ENCODE measurements at places on chromosomes 12 and 14. TPM values are rescaled to one million over a fixed set of nuclear protein-coding genes. Genes with fewer than 3 reads are reported as not detected.

- H3K4me1 ChIP-seq, result peaks cover 67% of the 10 kb centered on the region
- peak overlapping the region; percentile 72 for H3K4me3 ChIP-seq
- H3K27ac ChIP-seq, result peak overlapping the region; percentile 87
- H3K27me3 ChIP-seq, result no peaks in the 10 kb centered on the region
- H3K36me3 ChIP-seq, result peaks cover 41% of the 10 kb centered on the region
Observed at GRCh38 chr14:91348845-91349465, 68.7 kb downstream of the CCDC88C start.

GRCh38 chr12:94760786-94761185 is 110.4 kb upstream of the TMCC3 start:
- no peak for DNase-seq
- no peaks in the 10 kb centered on the region for H3K36me3 ChIP-seq
- H3K4me1 ChIP-seq, result peaks cover 15% of the 10 kb centered on the region
- no peak overlapping the region for H3K4me3 ChIP-seq

DNA sequence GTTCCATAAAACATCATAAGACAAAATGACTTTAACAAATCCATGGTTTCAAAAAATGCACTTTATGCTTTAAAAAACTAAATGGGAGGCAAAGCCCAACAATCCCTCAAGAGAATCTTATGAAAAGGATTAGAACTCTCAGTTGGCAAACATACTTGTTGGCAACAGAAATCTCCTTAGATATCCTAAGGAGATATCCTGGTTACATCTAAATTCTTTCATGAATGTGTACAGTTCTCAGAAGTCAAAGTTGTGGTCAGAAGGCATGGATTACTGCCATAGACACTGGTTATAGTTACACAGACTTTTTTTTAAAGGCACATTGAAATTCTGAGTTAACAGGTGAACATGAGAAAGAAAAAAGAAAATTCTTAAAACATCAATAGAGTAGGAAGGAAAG is 17.5 kb upstream of the ISM2 start:
- no peak overlapping the region for H3K4me3 ChIP-seq
- no peak overlapping the region for H3K27ac ChIP-seq
- H3K27me3 ChIP-seq, result no peaks in the 10 kb centered on the region
- H3K4me1 ChIP-seq, result no peaks in the 10 kb centered on the region

GRCh38 chr12:131402781-131403396 is 308.0 kb upstream of the SFSWAP start:
- no peak overlapping the region for H3K4me3 ChIP-seq
- no peak for DNase-seq
- no peaks in the 10 kb centered on the region for H3K27me3 ChIP-seq
- no peaks in the 10 kb centered on the region for H3K36me3 ChIP-seq
- no peak overlapping the region for H3K27ac ChIP-seq
- H3K4me1 ChIP-seq, result no peaks in the 10 kb centered on the region

The MAP3K9 gene
- 5.5 TPM for total RNA-seq

- no peaks in the 10 kb centered on the region for H3K27me3 ChIP-seq
- DNase-seq, result no peak
Observed at GRCh38 chr14:68544081-68544892, 248.6 kb downstream of the ZFP36L1 start.

GRCh38 chr12:106655577-106655976 is 72.8 kb downstream of the RFX4 start:
- no peak overlapping the region for H3K4me3 ChIP-seq
- H3K36me3 ChIP-seq, result no peaks in the 10 kb centered on the region
- H3K27me3 ChIP-seq, result peaks cover 7% of the 10 kb centered on the region
- no peak for DNase-seq
- no peaks in the 10 kb centered on the region for H3K4me1 ChIP-seq

- H3K36me3 ChIP-seq, result no peaks in the 10 kb centered on the region
- peaks cover 9% of the 10 kb centered on the region for H3K4me1 ChIP-seq
- no peak for DNase-seq
- H3K27ac ChIP-seq, result no peak overlapping the region
- no peak overlapping the region for H3K4me3 ChIP-seq
- H3K27me3 ChIP-seq, result no peaks in the 10 kb centered on the region
Observed at GRCh38 chr14:52919971-52920370, 30.9 kb downstream of the FERMT2 start.

The A2ML1 gene
- total RNA-seq, result not detected

The GALNT6 gene
- 19.9 TPM for total RNA-seq

- peaks cover 95% of the 10 kb centered on the region for H3K27me3 ChIP-seq
- H3K36me3 ChIP-seq, result no peaks in the 10 kb centered on the region
- no peak for DNase-seq
- H3K4me3 ChIP-seq, result no peak overlapping the region
Observed at GRCh38 chr12:114408471-114408885, 2.5 kb upstream of the TBX5 start.

GRCh38 chr14:73633116-73634010 is 11.4 kb upstream of the DNAL1 start:
- H3K27ac ChIP-seq, result no peak overlapping the region
- H3K4me1 ChIP-seq, result peaks cover 5% of the 10 kb centered on the region
- H3K4me3 ChIP-seq, result peak overlapping the region; percentile 19

DNA sequence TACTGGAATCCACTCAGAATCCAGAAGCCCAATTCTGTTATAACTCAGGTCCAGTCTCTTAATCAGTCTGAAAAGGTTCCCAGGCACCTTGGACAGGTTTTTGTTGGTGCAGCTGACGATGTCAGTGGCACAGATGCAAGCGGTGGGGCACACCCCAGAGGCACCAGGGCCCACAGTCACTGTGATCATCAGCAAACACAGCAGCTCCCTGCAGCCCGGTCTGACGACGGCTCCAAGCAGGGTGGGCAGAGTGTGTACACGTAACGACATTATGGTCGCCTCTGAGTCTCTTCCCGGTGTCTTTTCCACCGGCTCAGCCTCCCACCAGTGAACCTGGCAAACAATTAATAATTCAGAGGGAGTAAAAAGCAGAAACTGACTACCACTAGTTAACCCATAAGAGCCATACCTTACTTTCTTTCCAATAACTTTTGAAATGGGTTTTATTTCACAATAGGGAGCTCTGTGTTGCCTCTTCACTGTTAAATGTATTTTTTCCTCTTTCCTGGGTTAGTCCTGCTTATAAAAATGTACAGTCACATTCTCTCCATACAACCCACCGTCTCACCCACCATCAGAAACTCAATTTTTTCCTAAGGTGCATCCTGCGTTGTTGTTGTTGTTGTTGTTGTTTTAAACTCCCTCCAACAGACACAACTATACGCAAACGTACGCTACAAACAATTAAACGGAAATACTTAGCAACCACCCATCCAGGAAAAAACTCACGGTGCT is 521 bp upstream of the PCED1B start:
- H3K4me1 ChIP-seq, result peaks cover 56% of the 10 kb centered on the region
- H3K36me3 ChIP-seq, result peaks cover 33% of the 10 kb centered on the region
- H3K27ac ChIP-seq, result peak overlapping the region; percentile 92
- no peak for DNase-seq
- no peaks in the 10 kb centered on the region for H3K27me3 ChIP-seq

The SPTB gene
- total RNA-seq, result 0.05 TPM

All from activated T-helper 2 cell treated with anti-CD3 and anti-CD28 coated beads, Interferon-gamma antibody, Interleukin-2, Interleukin-4, amounts not matched to agents 10 μg/mL and 5 μg/mL and 100 μg/mL, durations not matched to agents 14 hours and 24 hours and 36 hours (primary cell).